ENCODE measurements at places on chromosomes 5 and 9.

- no peak for DNase-seq
Measured at GRCh38 chr9:74639112-74639511, 142.0 kb downstream of the RORB start.

GRCh38 chr9:132873403-132873802, 4.7 kb downstream of the AK8 start:
- no peak for DNase-seq

DNA sequence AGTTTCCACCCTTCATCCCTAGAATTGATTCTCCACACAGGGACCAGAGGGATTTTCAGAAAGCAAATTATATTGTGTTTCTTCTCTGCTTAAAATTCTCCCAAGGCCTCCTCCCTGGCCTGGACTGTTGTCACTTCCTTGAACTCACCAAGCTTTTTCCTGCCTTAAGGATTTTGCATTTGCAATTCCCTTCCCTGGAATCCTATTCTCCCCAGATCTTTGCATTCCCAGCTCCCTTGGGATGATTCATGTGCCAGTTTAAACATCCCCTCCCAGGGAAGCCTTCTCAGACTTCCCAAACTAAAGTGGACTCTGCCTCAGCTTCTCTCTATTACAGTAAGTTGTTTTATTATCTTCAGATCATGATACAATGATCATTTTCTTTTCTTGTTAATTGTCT, 35.2 kb upstream of the PDE8B start:
- DNase-seq = no peak

DNA sequence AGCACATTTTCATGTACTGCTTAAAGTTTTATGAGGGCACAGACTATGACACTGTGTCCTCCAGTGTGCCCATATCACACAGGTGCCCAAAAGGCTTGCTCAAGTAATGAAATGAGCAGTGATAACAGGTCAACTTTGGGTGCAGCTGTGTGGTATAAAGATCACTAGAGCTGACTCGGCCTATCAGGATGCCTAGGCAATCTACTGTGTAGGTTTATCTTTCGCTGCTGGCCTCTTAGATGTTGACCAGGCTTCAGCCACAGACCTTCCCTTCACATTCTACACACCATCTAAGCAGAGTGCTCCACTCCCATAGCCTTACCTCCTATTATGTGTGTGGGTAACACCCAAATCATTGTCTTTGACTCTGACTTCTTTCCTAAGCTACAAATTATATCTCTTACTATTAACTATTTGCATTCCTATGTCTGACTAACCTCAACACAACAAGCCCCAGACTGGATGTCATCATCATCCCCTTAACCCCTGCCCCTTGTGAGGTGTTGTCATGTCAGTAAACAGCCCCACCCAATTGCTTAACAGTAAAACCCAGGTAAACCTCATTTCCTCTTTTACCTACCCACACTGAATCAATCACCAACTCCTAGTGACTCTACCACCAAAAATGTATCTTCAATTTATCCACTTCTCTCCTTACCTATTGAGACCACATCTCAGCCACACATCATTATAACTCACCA, 2.5 kb downstream of the SREK1IP1 start:
- DNase-seq = no peak

GRCh38 chr5:171747061-171747859, 38.4 kb upstream of the SMIM23 start:
- no peak for DNase-seq

Measured in foreskin melanocyte (primary cell).